ENCODE measurements at places on chromosomes 2 and 18.

- no peak for DNase-seq
These were observed 353.7 kb downstream of the ARL6IP6 start for GRCh38 chr2:153072077-153072476.

DNA sequence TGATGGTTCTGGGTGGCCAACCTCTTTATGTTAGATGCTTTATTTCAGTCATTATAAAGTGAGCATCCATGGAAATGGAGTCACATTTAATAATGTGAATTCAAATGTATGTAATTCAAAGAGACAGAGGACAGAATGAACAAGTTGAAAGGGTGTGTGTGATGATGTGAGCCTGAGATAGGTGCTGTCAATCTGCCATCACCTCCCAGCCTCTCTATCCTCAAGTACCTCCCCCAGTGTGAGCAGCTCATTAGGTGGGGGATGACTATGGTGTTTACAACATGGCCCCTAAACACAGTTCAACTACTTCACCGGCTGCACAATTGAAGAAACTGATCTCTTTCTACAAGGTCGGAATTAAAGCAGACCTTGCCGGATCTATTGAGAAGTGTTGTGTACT lies 74.7 kb upstream of the IGFBP5 start:
- DNase-seq, result no peak

GRCh38 chr2:151481744-151482143 lies 72.0 kb downstream of the RIF1 start:
- no peak for DNase-seq

DNA sequence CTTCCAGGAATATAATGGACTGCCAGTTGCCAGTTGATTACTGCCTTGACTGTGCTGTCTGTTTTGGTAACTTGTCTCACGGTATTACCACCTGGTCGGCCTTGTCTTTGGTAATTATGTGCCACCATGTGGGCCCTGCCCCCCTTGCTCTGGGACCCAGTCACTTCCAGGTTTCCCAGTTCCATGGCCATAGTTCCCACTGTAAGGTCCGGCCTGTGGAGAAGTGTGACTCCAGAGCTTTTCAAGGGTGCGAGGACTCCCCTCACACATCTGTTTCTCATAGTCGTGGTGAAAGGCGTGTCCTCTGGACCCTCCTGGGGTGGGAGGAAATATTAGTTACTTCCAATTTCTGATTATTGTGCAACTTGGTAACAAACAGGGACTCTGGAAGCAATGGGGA lies 150.5 kb downstream of the SEPTIN10 start:
- DNase-seq, result no peak

GRCh38 chr2:208373460-208374089 lies 33.0 kb upstream of the PTH2R start:
- DNase-seq, result peak; percentile 57

Data from fibroblast of skin of scalp (primary cell).